CD4-positive, alpha-beta T cell (primary cell): ENCODE measurements at places on chromosomes 7 and 10. TPM values are rescaled to one million over a fixed set of nuclear protein-coding genes. Genes with fewer than 3 reads are reported as not detected.
A peak's percentile ranks its signal among the peaks of the same experiment; 100 is the strongest.

GRCh38 chr7:107631588-107632491 lies 28.8 kb upstream of the SLC26A4 start:
- no peaks in the 10 kb centered on the region for H3K27me3 ChIP-seq
- no peaks in the 10 kb centered on the region for H3K4me1 ChIP-seq
- no peak for DNase-seq
- no peak overlapping the region for H3K27ac ChIP-seq
- H3K36me3 ChIP-seq: no peaks in the 10 kb centered on the region
- no peak overlapping the region for H3K4me3 ChIP-seq

- no peaks in the 10 kb centered on the region for H3K36me3 ChIP-seq
- H3K4me1 ChIP-seq: peaks cover 3% of the 10 kb centered on the region
- no peak overlapping the region for H3K4me3 ChIP-seq
- no peak for DNase-seq
- H3K27me3 ChIP-seq: no peaks in the 10 kb centered on the region
These were observed 34.7 kb downstream of the RBM17 start for GRCh38 chr10:6123532-6123931.

GRCh38 chr7:2269991-2270460 lies 28.0 kb downstream of the NUDT1 start:
- peaks cover 5% of the 10 kb centered on the region for H3K36me3 ChIP-seq
- no peak overlapping the region for H3K27ac ChIP-seq
- H3K4me1 ChIP-seq: no peaks in the 10 kb centered on the region
- H3K27me3 ChIP-seq: no peaks in the 10 kb centered on the region
- H3K4me3 ChIP-seq: no peak overlapping the region

GRCh38 chr7:27215356-27215755 lies 15.5 kb upstream of the HOXA13 start:
- peaks cover 68% of the 10 kb centered on the region for H3K27me3 ChIP-seq
- no peak for DNase-seq
- no peak overlapping the region for H3K27ac ChIP-seq
- peaks cover 21% of the 10 kb centered on the region for H3K4me1 ChIP-seq
- no peak overlapping the region for H3K4me3 ChIP-seq
- H3K36me3 ChIP-seq: no peaks in the 10 kb centered on the region

- H3K27me3 ChIP-seq: no peaks in the 10 kb centered on the region
- no peaks in the 10 kb centered on the region for H3K36me3 ChIP-seq
- H3K4me1 ChIP-seq: no peaks in the 10 kb centered on the region
- H3K27ac ChIP-seq: no peak overlapping the region
- DNase-seq: no peak
- no peak overlapping the region for H3K4me3 ChIP-seq
These were observed 54.9 kb upstream of the ELN start for GRCh38 chr7:73973091-73973490.

DNA sequence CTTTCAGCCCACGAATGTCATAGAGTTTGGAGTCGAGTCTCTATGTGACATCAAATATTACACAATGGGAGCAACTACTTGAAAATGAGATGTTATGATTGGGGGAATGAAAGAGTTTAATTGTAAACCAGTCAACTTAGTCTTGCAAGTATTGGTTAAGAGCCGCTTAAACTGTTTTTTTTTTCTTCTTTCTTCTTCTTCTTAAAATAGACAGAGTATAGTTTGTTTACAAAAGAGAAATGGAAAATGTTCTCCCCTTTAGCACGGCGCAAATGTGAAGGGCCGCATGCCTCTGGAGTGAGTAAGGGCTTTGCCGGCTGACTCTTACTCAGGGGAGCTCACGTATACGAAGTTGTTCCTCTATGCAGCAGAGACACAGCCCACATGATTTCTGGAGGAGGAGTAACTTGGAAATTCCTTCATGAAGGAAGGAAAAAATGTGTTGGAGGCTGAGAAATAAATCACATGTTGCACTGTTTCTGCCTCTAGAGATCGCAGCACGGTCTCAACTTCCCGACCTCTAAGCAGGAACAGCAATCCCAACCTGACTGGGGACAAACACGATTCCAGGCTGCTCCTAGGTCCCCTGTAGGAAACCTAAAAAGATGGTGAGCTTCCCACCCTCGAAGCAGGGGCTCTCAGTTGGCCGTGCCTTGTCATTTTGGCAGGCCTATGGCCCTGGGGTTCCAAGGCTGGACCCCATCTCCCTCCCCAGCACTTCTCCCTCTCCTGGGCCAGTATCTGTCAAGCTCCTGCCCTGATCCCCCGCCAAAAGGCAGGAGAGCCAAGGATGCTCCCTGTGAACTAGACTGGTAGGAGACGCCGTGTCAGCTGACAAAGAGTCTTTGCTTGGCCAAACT lies 44.8 kb downstream of the MYOF start:
- H3K36me3 ChIP-seq: no peaks in the 10 kb centered on the region
- H3K4me3 ChIP-seq: no peak overlapping the region
- no peaks in the 10 kb centered on the region for H3K27me3 ChIP-seq
- H3K4me1 ChIP-seq: no peaks in the 10 kb centered on the region
- no peak for DNase-seq

GRCh38 chr10:7896297-7896696 lies 78.0 kb downstream of the TAF3 start:
- H3K4me3 ChIP-seq: no peak overlapping the region
- no peak for DNase-seq
- H3K27ac ChIP-seq: no peak overlapping the region
- peaks cover 14% of the 10 kb centered on the region for H3K36me3 ChIP-seq
- H3K27me3 ChIP-seq: no peaks in the 10 kb centered on the region

DNA sequence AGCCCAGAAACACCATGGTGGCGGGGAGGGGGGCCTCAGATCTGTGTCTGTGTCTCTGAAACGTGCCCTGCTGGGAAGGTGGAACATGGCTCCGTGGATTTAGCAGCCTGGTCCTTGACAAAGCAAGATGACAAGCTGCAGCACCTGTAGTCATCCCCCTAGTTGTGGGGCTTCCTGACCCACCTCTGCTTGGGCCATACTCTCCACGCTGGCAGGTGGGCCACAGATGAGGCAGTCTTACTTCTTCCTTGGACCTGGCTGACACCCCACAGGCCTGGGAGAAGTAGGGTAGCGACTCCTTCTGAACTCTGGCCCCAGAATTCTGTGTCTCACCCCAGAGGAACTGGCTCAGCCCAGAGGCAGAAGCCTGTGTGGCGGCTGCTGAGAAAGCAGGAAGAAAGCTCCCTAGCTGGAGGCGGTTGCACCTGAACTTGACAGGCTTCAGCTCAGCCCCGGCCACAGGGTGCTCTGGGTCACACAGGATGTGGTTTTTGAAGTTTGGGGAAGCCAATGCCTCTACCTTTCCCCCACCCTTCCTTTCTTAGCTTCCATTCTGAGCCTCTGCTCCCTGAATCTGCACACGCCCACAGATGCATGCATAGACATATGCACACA lies 113.9 kb downstream of the ABLIM1 start:
- H3K27me3 ChIP-seq: no peaks in the 10 kb centered on the region
- H3K4me1 ChIP-seq: peaks cover 95% of the 10 kb centered on the region
- peak; percentile 48 for DNase-seq
- peak overlapping the region; percentile 92 for H3K27ac ChIP-seq
- H3K4me3 ChIP-seq: peak overlapping the region; percentile 28

DNA sequence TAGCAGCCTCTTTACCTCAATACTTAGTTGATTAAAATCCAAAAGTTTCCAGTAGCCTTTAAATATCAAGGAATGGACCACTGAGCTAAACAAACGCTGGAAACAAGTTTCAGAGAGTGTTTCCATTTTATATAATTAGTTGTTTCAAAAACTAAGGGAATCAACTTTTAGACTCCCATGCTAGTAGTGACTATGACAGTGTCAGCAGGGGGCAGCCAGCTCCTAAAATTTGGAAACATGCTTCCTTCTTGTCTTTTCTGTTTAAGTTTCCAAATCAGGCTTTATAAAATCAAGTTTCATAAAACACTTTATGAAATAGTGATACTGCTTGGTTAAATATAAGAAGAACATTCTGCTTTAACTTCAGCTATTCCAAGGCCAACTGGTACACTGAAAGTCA lies 138.2 kb upstream of the TMEM229A start:
- no peak for DNase-seq
- no peak overlapping the region for H3K27ac ChIP-seq
- no peaks in the 10 kb centered on the region for H3K27me3 ChIP-seq
- no peaks in the 10 kb centered on the region for H3K4me1 ChIP-seq
- no peak overlapping the region for H3K4me3 ChIP-seq

- peaks cover 4% of the 10 kb centered on the region for H3K27me3 ChIP-seq
- no peaks in the 10 kb centered on the region for H3K4me1 ChIP-seq
- no peak overlapping the region for H3K4me3 ChIP-seq
- no peaks in the 10 kb centered on the region for H3K36me3 ChIP-seq
These were observed 70.6 kb upstream of the AKR1E2 start for GRCh38 chr10:4755286-4755989.

DNA sequence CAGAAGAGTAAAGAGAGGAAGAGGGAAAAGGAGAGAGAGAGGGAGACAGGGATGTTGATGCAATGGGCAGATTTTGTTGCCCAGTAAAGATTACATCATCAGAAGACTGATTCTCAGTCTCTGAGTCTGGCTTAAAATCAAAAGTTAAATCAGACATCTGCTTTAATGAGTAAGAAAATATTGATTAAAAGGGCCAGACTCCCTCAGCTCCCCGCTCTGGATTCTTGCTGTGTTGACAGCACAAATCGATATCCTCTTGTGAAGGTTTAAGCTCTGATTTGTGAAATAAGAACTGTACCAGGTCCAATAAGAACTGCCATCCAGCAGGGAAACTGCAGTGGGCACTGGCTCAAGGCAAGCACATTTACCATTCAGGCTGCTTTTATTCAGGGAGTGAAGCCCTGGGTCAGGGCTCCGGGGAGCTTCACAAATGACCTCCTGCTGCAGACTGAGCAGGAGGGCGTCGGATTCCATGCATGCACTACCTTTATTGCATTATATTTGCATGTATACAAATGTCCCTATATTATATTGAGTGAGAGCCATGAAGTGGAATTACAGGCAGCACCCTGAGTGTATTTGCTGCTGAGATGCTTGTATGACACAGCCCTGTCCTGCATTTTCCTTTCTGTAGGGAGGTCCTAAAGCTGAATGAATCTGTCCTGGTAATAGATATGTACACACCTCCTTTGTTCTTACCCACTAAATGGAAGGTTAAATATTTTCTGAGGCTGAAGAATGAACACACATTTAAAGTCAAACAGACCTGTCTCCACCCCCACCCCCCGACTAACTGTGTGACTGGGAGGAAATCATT lies 401.5 kb downstream of the REEP3 start:
- H3K36me3 ChIP-seq: no peaks in the 10 kb centered on the region
- H3K27me3 ChIP-seq: peaks cover 3% of the 10 kb centered on the region
- no peak for DNase-seq
- H3K4me3 ChIP-seq: no peak overlapping the region
- no peaks in the 10 kb centered on the region for H3K4me1 ChIP-seq

GRCh38 chr10:132371641-132372081 lies 25.3 kb upstream of the PWWP2B start:
- H3K4me3 ChIP-seq: no peak overlapping the region
- H3K27me3 ChIP-seq: no peaks in the 10 kb centered on the region
- DNase-seq: no peak

GRCh38 chr10:108275895-108276685 lies 1111.6 kb upstream of the SORCS1 start:
- no peak overlapping the region for H3K27ac ChIP-seq
- H3K27me3 ChIP-seq: no peaks in the 10 kb centered on the region

- peaks cover 9% of the 10 kb centered on the region for H3K4me1 ChIP-seq
- no peaks in the 10 kb centered on the region for H3K27me3 ChIP-seq
These were observed 34.9 kb downstream of the IL15RA start for GRCh38 chr10:5942474-5942873.

GRCh38 chr7:40490603-40490924 lies 355.8 kb downstream of the SUGCT start:
- no peaks in the 10 kb centered on the region for H3K27me3 ChIP-seq
- H3K36me3 ChIP-seq: no peaks in the 10 kb centered on the region
- no peak overlapping the region for H3K4me3 ChIP-seq
- DNase-seq: no peak

DNA sequence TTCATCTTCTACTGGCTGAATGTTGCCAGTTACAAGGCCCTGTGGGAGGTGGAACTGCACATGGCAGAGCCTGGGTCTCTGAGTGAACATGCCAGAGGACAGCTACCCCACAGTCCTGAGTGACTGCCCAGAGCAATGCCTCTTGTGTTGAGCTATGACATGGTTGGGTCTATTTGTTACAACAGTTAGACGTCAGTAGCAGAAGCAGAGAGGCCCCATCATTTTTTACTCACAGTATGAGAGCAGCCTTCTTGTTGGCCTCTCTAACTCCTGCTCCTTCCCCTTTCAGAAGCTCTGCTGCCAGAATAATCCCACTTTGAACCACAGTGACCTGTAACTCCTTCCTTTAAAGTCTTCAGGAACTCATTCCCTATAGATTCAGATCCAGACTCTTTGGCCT lies 30.8 kb upstream of the NRP1 start:
- DNase-seq: no peak
- no peaks in the 10 kb centered on the region for H3K4me1 ChIP-seq
- no peaks in the 10 kb centered on the region for H3K36me3 ChIP-seq
- no peak overlapping the region for H3K27ac ChIP-seq
- H3K27me3 ChIP-seq: no peaks in the 10 kb centered on the region

DNA sequence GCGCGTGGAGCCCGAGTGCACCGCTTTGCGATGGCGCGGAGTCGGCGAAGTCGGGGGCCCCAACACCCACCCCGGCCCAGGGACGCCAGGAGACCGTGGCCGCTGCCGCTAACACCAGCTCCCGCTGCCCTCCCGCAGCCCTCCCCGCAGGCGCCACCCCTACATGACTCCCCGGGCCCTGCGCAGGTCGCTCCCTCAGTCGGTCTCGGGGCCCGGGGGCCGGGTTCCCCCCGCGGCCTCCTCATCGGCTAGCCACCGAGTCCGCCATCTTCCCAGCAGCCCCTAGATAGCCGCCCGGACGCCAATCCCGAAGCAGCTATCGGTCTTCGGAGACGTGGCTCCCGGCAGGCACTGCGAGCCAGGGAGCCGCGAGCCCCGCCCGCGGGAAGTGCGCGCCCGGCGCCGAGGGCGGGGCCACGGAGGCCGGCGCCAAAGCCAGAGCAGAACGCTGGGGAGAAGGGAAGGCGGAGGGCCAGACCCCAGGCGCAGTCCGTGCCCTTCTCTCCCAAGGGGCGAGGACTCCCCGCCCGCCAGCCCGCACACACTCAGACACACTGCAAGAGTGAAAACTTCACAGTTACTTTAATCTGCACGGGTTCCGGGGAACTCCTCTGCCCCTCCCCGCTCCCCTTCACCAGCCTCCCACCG lies at the start of gene FASTK:
FASTK (minus strand) TSS at position 288 of the 648 bp plus-strand sequence; CDS start at position 245, 43 bp downstream.
- peaks cover 52% of the 10 kb centered on the region for H3K4me1 ChIP-seq
- H3K27me3 ChIP-seq: no peaks in the 10 kb centered on the region
- H3K36me3 ChIP-seq: peaks cover 21% of the 10 kb centered on the region
- peak within 1 kb of the TSS; percentile 77 for H3K27ac ChIP-seq
- DNase-seq: peak; percentile 79
- H3K4me3 ChIP-seq: peak within 1 kb of the TSS; percentile 98

AFAP1L2 gene
- 0.50 TPM for total RNA-seq

KCNH2 gene
- total RNA-seq: 1.9 TPM

MMP21 gene
- 0.16 TPM for total RNA-seq

PLA2G12B gene
- not detected for total RNA-seq

BHLHA15 gene
- total RNA-seq: not detected

OR2A7 gene
- 5.6 TPM for total RNA-seq

SPRN gene
- total RNA-seq: not detected

GIMAP1 gene
- total RNA-seq: 8.0 TPM
